ENCODE measurements at places on chromosomes 6 and 20.

GRCh38 chr20:31568773-31569162, 36.3 kb upstream of the ID1 start:
- DNase-seq = no peak

- no peak for DNase-seq
Observed at GRCh38 chr6:116059713-116060571, 749 bp downstream of the FRK start.

DNA sequence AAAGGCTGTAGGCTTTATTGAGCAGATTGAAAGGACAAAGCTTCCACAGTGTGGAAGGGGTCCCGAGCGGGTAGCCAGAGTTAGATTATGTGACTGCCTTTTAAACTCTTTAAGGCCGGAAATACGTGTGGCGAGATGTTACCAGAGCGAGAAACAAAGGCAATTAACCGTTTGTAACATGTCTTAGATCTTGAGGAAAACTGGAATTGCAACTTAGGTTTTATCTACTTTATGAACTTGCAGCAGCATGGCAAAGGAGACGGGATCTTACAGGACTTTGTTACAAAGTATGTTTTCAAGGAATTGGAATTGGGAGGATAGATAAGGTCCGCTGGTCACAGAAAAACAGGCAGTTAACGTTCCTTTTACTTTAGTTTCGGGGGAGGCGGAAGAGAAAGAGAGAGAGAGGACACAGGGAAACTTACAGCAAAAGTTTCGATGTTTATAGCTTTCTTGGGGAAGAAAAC, 594.7 kb upstream of the ADGRB3 start:
- peak; percentile 19 for DNase-seq

DNA sequence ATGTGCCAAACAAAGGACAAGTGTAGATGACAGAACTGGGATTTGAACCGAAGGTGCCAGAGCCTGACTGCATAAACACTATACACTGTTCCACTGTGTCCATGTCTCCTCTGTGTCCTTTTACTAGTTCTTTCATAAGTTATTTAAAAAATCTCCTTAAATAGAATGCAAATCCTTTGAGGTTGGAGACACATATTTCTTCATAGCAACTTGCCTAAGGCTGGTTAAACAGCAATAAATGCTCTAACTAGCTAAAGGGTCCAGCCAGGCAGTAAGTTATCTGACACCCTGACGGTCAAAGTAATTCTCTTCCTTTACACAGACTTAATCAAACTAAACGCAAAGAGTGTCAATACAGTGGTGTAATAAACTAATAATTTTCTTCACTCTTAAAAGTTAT, 76.2 kb upstream of the TRAF3IP2 start:
- DNase-seq = no peak

DNA sequence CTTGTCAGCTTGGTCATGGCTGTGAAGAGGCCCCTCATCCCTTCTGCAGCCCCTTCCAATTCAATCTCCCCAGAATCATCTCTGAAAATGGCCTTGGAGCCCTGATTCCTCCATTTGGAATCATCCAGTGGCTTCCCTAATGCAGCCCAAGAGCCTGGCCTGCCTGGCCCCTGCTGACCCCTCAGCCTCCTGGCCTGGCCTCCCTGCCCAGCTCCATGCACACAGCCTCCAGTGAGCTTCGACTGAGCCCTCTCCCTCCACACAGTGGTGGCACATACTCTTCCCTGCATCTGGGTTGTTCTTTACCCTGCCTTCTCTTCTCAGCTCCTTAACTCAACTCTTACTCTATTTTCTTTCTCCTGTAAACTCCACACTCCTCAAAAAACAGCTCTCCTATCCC, 120.9 kb downstream of the ANKRD60 start:
- no peak for DNase-seq

DNA sequence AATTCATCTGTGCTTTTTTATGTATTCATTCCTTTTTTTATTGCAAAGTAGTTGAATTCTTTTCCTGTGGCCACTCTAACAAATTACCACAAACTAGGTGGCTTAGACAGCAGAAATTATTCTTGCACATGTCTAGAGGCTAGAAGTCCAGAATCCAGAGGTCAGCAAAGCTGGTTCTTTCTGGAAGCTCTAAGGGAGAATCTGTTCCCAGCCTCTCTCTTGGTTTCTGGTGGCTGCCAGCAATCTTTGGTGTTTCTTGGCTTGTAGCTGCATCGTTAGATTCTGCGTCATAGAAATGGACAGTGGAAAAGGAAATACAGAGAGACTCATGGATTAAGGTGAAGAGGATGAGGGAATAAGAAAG, 39.3 kb downstream of the GSTA2 start:
- peak; percentile 19 for DNase-seq

DNA sequence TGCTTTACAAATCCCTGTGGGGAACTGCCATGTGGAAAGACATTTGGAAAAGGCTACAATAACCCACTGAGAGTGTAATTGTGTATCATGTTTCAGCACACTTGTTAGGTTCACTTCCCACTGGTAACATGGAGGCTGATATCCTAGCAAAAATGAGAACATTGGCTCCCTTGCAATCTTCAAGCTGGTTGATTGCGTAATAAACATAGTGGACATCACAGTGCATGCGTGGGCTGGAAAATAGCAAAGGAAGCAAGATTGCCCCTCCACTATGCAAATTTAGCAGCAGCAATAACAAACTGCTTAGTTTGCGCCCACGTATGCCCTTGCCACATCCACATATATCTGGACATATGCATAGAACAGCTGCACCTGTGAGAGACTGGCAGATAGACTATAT, 410.2 kb downstream of the MEI4 start:
- DNase-seq = no peak

Measured in choroid plexus epithelial cell (primary cell).